Activated CD8-positive, alpha-beta memory T cell treated with anti-CD3 and anti-CD28 coated beads for 1 hour (primary cell): ENCODE measurements at places on chromosomes 2 and 18.

- DNase-seq, result no peak
Measured at GRCh38 chr2:95268211-95269035, 5.8 kb upstream of the PROM2 start.

GRCh38 chr2:73141896-73142295, 29.1 kb upstream of the RAB11FIP5 start:
- no peak for DNase-seq

DNA sequence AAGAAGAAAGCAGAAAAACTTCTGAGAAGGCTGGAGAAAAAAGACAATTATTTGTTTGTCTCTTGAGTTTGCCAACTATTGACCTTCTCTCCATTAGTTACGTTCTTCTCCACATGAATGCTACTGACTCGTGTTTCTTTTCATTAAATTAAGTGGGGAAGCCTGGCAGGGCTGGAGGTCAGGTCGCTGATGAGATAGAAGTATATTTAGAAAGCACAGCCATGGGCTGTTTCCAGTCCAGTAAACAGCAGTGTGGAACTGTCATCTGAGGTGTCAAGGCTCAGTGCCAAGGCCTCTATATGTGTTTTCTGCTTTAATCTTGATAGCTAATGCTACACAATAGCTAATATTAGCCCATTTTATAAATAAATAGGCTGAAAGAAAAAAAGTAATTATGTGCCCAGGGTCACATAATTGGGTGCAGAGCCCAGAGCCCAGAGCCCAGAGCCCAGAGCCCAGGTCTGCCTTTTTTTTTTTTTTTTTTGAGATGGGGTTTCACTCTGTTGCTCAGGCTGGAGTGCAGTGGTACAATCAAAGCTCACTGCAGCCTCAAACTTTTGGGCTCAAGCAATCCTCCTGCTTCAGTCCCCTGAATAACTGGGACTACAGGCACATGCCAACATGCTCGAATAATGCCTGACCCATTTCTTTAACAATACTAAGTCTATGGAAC, 6.3 kb downstream of the MSGN1 start:
- no peak for DNase-seq

GRCh38 chr2:37205689-37206341, 9.5 kb downstream of the CEBPZOS start:
- DNase-seq, result no peak
